ENCODE measurements at places on chromosomes 7 and 10.
A peak's percentile ranks its signal among the peaks of the same experiment; 100 is the strongest.

DNA sequence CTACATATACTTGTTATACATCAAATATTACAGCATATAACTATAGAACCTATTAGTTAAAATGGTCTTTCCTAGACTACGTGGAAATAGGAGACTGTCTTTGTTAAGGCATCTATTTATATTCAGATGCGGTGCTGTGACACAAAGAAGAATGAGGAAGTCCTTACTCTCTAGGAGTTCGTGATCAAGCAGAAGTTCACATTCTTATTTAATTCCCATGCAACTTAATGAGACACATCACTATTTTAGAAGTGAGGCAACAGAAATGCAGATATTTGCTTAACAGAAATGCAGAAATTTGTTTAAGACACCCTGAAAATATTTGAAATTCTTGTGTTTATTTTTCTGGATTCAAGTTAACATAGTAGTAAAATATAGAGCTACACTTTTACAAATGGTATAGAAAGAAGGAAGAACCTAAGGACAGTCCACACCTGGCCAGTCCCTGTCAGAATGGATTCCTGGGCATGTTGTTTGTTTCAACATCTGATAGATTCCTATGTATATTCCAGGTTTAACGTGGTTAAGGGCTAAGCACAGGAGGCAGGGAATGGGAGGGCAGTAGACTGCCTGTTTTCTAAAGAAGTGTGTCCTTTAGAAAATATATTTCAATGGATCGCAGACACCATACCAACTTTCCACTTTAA, 70.6 kb upstream of the NXPH1 start:
- H3K27me3 ChIP-seq, result peaks cover 4% of the 10 kb centered on the region
- no peak overlapping the region for H3K27ac ChIP-seq
- no peak overlapping the region for H3K4me3 ChIP-seq

DNA sequence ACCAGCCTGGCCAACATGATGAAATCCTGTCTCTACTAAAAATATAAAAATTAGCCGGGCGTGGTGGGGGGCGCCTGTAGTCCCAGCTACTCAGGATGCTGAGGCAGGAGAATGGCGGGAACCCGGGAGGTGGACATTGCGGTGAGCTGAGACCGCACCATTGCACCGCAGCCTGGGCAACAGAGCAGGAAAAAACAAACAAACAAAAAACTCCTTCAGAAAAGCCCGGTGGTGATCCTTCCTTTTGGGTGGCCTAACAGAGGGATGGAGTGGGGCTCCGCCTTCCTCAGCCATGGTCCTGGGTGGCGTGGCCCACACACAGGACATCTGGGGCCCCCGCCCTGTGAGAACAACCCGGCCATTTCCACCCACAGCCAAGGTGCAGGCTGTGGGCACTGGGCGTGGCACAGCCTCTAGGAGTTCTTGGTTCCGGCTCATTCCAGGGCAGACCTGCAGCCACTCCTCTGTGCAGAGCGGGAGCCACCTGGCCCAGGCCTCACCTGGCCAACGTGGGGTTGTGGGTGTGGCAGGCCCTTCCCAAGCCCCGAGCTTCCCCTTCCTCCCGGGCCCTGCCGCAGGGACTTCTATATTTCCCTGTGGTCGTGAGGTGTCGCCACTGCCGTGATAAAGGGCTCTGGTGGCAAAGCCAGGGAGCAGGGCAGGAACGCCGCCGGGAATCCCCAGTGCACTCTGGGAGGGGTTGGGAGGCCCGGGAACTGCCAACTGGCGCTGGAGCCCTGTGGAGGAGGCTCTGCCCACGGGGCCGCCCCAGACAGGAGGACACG, 37.6 kb downstream of the GET4 start:
- no peak overlapping the region for H3K27ac ChIP-seq
- no peak for DNase-seq
- peaks cover 15% of the 10 kb centered on the region for H3K4me1 ChIP-seq

GRCh38 chr7:713488-714230, 12.8 kb upstream of the DNAAF5 start:
- DNase-seq, result no peak
- H3K27ac ChIP-seq, result no peak overlapping the region
- H3K36me3 ChIP-seq, result no peaks in the 10 kb centered on the region
- H3K4me3 ChIP-seq, result peak overlapping the region; percentile 60
- no peaks in the 10 kb centered on the region for H3K27me3 ChIP-seq

- peak overlapping the region; percentile 96 for H3K27ac ChIP-seq
- no peak overlapping the region for H3K4me3 ChIP-seq
- H3K36me3 ChIP-seq, result peaks cover 13% of the 10 kb centered on the region
- H3K27me3 ChIP-seq, result no peaks in the 10 kb centered on the region
- DNase-seq, result no peak
These were observed 73.3 kb upstream of the FRMD4A start for GRCh38 chr10:14403881-14404623.

DNA sequence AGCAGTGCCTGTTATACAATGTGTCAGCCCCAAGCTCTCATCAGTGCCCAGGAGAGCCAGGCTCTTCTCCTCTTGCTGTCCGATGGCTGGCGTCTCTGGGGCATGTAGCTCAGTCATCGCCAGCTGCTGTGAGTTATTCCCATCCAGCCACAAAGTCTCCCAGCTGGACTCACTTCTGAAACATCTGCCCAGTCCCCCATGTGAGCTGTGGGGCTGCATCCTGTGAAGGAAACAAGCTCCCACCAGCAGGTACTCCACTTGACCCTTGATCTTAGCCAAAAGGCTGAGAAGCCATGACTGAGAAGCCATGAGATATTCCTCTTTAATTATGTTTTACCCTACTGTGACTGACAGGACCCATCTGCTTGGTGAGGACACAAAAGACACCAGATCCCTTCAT, 212.7 kb upstream of the IGFBP3 start:
- no peaks in the 10 kb centered on the region for H3K27me3 ChIP-seq
- no peak overlapping the region for H3K27ac ChIP-seq
- no peak overlapping the region for H3K4me3 ChIP-seq
- H3K36me3 ChIP-seq, result peaks cover 2% of the 10 kb centered on the region
- peaks cover 37% of the 10 kb centered on the region for H3K4me1 ChIP-seq

DNA sequence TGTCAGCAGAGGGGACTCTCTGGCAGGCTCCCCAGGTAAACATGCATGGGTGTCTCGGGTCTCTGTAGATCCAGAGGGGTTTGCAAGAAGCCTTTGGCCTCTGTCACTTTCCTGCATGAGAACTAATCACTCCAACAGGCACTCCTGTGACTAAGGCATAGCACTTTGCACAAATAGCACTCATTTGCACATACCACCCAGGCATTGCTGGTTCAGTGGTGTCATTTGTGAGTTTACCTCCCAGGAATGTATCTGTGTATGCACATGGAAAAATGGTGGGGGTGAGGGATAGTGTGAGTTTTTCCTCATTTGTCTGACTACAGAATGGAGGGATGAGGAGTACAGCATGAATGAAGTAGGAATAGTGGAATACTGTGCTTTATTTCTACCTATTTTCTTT, 39.5 kb downstream of the CNNM1 start:
- H3K4me3 ChIP-seq, result no peak overlapping the region
- DNase-seq, result no peak
- peaks cover 9% of the 10 kb centered on the region for H3K27me3 ChIP-seq
- no peaks in the 10 kb centered on the region for H3K36me3 ChIP-seq
- peaks cover 19% of the 10 kb centered on the region for H3K4me1 ChIP-seq
- no peak overlapping the region for H3K27ac ChIP-seq

GRCh38 chr7:28433699-28434219, 21.4 kb downstream of the CREB5 start:
- no peak overlapping the region for H3K4me3 ChIP-seq
- H3K27me3 ChIP-seq, result no peaks in the 10 kb centered on the region
- H3K4me1 ChIP-seq, result peaks cover 6% of the 10 kb centered on the region
- no peak overlapping the region for H3K27ac ChIP-seq

DNA sequence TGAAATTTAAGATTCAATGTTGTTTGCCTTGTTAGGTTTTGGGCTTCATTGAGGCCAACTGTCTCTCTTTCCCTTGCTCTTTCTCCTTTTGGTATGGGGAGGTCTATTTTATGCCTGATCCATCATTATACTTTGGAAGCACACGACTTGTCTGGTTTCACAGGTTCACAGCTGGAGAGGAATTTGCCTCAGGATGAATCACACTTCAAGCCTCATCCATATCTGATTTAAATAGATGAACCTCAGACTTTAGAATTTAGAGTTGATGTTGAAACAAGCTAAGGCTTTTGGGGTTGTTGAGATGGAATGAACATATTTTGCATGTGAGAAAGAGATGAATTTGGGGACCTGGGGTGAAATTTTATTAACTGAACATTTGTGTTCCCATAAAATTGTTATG, 150.5 kb upstream of the IGFBP3 start:
- no peaks in the 10 kb centered on the region for H3K36me3 ChIP-seq
- DNase-seq, result no peak
- no peak overlapping the region for H3K4me3 ChIP-seq
- peaks cover 18% of the 10 kb centered on the region for H3K4me1 ChIP-seq
- no peak overlapping the region for H3K27ac ChIP-seq

DNA sequence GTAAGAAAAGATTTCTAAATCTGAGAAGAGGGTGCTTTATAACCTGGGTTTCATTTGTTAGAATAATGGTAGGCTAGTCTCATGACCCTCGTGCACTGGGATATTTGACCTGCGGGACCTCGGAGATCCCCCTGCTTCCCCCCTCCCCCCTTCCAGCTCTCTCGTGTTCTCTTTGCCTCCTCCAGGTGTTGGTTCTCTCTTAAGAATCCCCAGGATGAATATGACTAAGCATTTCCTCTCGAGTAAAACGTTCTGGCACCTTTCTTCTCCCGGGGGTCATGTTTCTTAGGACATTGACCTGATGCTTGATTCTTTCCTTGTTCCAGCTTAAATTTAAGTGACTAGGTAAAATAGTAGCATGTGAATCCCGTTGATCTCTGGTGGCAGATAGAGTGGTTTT, 71.2 kb downstream of the SHH start:
- DNase-seq, result no peak
- peaks cover 43% of the 10 kb centered on the region for H3K36me3 ChIP-seq
- no peaks in the 10 kb centered on the region for H3K27me3 ChIP-seq
- no peak overlapping the region for H3K4me3 ChIP-seq

- DNase-seq, result no peak
- H3K4me1 ChIP-seq, result peaks cover 9% of the 10 kb centered on the region
- peaks cover 2% of the 10 kb centered on the region for H3K36me3 ChIP-seq
- no peak overlapping the region for H3K4me3 ChIP-seq
- H3K27ac ChIP-seq, result no peak overlapping the region
- H3K27me3 ChIP-seq, result no peaks in the 10 kb centered on the region
These were observed 10.0 kb downstream of the LAMB4 start for GRCh38 chr7:108120196-108120595.

- no peaks in the 10 kb centered on the region for H3K27me3 ChIP-seq
- DNase-seq, result no peak
- peaks cover 1% of the 10 kb centered on the region for H3K4me1 ChIP-seq
- H3K36me3 ChIP-seq, result no peaks in the 10 kb centered on the region
These were observed 52.1 kb upstream of the ZNF438 start for GRCh38 chr10:31083765-31084184.

DNA sequence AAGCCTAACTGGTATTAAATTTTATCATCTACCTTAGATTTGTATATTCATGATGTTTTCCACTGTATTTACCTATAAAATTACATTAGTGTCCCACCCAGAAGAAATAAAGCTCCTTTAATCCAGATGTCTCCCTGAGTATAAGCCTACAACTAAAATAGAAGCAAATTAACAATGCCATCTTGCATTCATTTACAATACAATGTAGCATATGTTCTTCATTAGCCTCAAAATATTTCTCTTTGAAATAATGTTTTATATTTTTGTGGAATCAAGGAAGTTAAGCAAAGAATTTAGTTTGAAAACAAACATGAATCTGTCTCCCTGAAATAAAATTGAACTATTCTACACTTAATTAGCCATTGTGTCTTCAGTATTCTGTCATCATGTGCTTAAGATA, 112.3 kb downstream of the CACNA2D1 start:
- H3K27me3 ChIP-seq, result no peaks in the 10 kb centered on the region
- H3K4me3 ChIP-seq, result no peak overlapping the region
- DNase-seq, result no peak
- no peaks in the 10 kb centered on the region for H3K4me1 ChIP-seq

- H3K27me3 ChIP-seq, result no peaks in the 10 kb centered on the region
- H3K27ac ChIP-seq, result no peak overlapping the region
- H3K4me1 ChIP-seq, result peaks cover 39% of the 10 kb centered on the region
- DNase-seq, result peak; percentile 62
These were observed 10.3 kb downstream of the PKD1L1 start for GRCh38 chr7:47937711-47938573.

GRCh38 chr7:17663061-17663675, 277.1 kb downstream of the SNX13 start:
- no peaks in the 10 kb centered on the region for H3K36me3 ChIP-seq
- no peaks in the 10 kb centered on the region for H3K27me3 ChIP-seq
- no peak overlapping the region for H3K4me3 ChIP-seq
- DNase-seq, result no peak

- DNase-seq, result no peak
- no peak overlapping the region for H3K27ac ChIP-seq
- peaks cover 39% of the 10 kb centered on the region for H3K36me3 ChIP-seq
- H3K4me1 ChIP-seq, result no peaks in the 10 kb centered on the region
These were observed 37.6 kb downstream of the SLC37A3 start for GRCh38 chr7:140360697-140361229.

GRCh38 chr7:30413864-30414263, 64.7 kb downstream of the NOD1 start:
- no peak overlapping the region for H3K4me3 ChIP-seq
- H3K4me1 ChIP-seq, result peaks cover 4% of the 10 kb centered on the region
- no peak for DNase-seq
- H3K27ac ChIP-seq, result no peak overlapping the region
- no peaks in the 10 kb centered on the region for H3K36me3 ChIP-seq

DNA sequence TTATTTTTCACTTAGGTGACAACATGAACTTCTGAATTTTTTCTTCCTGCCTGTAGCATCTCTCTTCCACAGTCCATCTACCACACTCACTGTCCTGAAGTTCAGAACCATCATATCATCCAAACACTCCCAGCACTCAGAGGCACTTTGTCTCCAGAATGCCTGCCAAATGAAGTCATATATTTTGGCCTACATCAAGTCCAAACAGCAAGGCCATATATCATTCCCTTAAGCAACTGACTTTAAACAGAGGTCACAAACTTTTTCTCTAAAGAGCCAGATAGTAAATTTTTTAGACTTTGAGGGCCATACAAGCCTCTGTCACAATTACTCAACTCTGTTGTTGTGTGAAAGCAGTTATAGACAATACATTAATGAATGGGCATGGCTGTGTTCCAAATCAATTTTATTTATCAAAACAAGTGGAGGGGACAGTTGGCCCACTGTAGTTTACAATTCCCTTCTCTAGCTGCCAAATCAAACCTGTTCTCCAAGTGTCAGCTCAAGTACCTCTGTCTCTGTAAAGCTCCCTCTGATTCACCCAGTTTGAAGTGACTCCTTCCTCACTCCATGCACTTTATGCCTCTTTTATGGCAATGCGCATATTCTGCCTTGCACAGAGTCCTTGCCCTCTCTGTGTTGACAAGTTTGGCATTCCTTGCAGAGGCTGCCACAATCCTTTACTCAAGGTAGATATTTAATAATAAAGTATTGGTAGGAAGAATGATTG, 305.7 kb downstream of the FZD1 start:
- no peak overlapping the region for H3K4me3 ChIP-seq
- H3K27ac ChIP-seq, result no peak overlapping the region
- no peak for DNase-seq
- H3K4me1 ChIP-seq, result peaks cover 6% of the 10 kb centered on the region
- no peaks in the 10 kb centered on the region for H3K36me3 ChIP-seq
- H3K27me3 ChIP-seq, result peaks cover 17% of the 10 kb centered on the region

GRCh38 chr7:2864999-2865670, 21.0 kb upstream of the GNA12 start:
- peak overlapping the region; percentile 99 for H3K27ac ChIP-seq
- no peaks in the 10 kb centered on the region for H3K27me3 ChIP-seq

Data from osteocyte (in vitro differentiated cells).